ENCODE measurements at places on chromosomes 5 and 9. TPM values are rescaled to one million over a fixed set of nuclear protein-coding genes. Genes with fewer than 3 reads are reported as not detected.

DNA sequence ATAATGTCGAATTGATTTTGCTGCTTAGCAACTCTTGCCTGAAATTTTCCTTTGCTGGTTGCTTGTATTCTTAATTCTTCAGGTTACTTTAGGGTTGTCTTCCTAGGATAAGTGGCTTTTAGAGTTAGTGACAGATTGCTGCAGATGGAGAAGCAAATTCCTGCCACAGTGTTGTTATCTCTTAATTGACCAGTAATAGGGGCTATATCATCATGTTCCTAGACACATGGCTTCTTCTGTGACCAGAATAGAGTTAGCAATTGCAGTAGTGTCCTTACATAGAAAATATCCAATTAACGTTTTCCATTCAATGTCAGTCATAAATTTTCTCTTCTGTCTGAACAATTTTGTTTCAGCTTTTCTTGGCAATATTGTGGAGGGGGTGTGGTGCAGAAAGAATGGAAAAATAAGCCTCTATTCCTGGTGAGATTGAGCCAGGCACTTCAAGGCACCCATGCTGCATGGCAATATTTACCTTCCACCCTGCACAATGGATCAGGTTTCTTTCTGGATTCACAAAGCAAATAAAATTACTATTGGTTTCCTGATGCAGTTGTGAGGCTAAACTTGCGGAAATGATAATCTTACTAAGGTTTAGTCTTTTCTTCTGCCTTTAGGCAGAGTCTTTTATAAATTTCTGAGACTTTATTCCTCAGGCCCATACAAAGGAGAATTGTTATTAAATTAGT, 1481.5 kb downstream of the EFNA5 start:
- no peaks in the 10 kb centered on the region for H3K4me1 ChIP-seq
- no peaks in the 10 kb centered on the region for H3K27me3 ChIP-seq
- DNase-seq: no peak
- H3K4me3 ChIP-seq: no peak overlapping the region

GRCh38 chr5:126695091-126695490, 81.8 kb upstream of the LMNB1 start:
- H3K36me3 ChIP-seq: no peaks in the 10 kb centered on the region
- DNase-seq: no peak
- H3K4me1 ChIP-seq: no peaks in the 10 kb centered on the region

DNA sequence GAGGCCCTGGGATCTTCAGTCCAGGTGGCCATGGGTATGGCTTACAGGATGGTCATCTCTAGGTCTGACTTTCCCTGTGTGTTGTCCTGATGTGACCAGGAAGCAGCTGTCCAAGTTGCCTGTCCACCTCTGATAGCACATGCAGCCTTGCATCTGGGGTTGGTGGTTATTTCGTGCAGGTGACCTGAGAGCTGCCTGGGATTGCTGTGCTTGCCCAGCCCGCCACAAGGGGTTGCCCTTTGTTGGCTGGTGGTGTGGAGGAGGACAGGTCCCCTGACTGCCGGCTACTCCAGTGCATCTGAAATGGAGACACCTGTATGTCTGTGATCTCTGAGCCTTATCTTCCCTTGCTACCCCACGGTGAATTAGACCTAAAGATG, 212.6 kb downstream of the ARHGAP26 start:
- peak; percentile 44 for DNase-seq
- peaks cover 19% of the 10 kb centered on the region for H3K4me1 ChIP-seq
- peak overlapping the region; percentile 77 for H3K27ac ChIP-seq
- no peak overlapping the region for H3K4me3 ChIP-seq

Gene CAVIN4
- total RNA-seq: 1.5 TPM

DNA sequence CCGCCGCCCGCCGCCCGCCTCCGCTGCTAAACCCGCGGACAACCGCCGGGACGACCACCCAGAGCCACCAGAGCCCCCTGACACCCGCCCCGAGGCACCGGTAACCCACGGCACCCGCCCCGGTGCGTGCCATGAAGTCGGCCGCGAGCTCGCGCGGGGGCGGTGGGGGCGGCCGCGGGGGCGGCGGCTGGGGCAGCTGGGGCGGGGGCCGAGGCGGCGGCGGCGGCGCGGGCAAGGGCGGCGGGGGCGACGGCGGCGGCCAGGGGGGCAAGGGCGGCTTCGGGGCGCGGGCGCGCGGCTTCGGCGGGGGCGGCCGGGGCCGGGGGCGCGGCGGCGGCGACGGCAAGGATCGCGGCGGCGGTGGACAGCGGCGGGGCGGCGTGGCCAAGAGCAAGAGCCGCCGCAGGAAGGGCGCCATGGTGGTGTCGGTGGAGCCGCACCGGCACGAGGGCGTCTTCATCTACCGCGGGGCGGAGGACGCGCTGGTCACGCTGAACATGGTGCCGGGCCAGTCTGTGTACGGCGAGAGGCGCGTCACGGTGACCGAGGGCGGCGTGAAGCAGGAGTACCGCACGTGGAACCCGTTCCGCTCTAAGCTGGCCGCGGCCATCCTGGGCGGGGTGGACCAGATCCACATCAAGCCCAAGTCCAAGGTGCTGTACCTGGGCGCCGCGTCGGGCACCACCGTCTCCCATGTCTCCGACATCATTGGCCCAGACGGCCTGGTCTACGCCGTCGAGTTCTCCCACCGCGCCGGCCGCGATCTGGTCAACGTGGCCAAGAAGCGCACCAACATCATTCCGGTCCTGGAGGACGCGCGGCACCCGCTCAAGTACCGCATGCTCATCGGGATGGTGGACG, 499 bp downstream of the FBLL1 start:
- H3K4me3 ChIP-seq: no peak overlapping the region
- H3K36me3 ChIP-seq: no peaks in the 10 kb centered on the region
- no peaks in the 10 kb centered on the region for H3K27me3 ChIP-seq
- H3K27ac ChIP-seq: no peak overlapping the region
- no peak for DNase-seq

Gene TDRD7
- 23.0 TPM for total RNA-seq

- H3K27me3 ChIP-seq: no peaks in the 10 kb centered on the region
- no peak overlapping the region for H3K4me3 ChIP-seq
- DNase-seq: no peak
Measured at GRCh38 chr9:99341686-99342085, 119.6 kb downstream of the SEC61B start.

Gene INSL4
- not detected for total RNA-seq
